ENCODE measurements at places on chromosomes 7 and 10.

DNA sequence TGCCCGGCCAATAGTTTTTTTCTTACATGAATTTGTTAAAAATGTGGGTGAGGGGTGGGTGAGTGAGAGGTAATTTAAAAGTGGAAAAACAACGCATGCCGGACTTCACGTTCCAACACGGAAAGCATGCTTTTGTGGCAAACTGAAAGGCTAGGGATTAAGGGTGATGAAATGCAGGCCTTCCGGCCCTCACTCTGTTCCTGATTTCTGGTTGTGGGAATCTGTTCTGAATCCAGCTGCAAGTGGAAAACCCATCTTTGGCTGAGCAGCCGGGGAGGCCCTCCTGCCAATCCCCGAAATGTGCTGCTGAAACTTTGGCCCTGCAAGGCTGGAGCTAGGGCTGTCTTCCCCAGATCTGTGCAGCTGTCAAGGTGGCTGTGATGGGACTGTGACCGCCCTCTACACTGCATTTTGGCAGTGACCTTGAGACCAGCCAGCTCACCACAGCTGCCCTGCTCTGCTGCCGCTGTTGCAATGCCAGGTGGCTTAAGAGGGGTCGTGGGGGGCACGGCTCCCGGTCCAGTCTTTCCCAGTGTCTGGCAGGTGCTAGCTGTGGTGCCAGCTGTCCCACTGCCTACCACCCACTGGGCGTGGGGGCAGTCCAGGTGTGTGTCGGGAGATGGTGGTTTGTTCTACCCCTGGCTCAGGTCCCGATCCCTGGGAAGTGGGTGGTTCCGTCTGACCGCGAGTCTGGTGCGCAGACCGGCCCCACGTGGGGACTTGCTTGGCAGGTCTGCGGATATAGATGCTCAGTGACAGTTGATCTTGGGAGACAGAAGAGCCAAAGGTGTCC lies 39.0 kb downstream of the TET1 start:
- no peak for DNase-seq

GRCh38 chr10:44792119-44792775 lies 118.9 kb upstream of the TMEM72 start:
- DNase-seq = no peak

- no peak for DNase-seq
Observed at GRCh38 chr7:155995183-155995612, 182.9 kb upstream of the SHH start.

- no peak for DNase-seq
Observed at GRCh38 chr10:117536072-117536865, 6.3 kb upstream of the EMX2 start.

- no peak for DNase-seq
Observed at GRCh38 chr10:48508791-48509772, 95.8 kb downstream of the ARHGAP22 start.

- peak; percentile 26 for DNase-seq
Observed at GRCh38 chr7:12257582-12257981, 46.5 kb downstream of the TMEM106B start.

GRCh38 chr10:128036011-128036615 lies 90.1 kb downstream of the MKI67 start:
- no peak for DNase-seq

- DNase-seq = no peak
Observed at GRCh38 chr7:40843338-40843985, 708.7 kb downstream of the SUGCT start.

GRCh38 chr10:103620352-103620740 lies 126.8 kb downstream of the NEURL1 start:
- DNase-seq = no peak

DNA sequence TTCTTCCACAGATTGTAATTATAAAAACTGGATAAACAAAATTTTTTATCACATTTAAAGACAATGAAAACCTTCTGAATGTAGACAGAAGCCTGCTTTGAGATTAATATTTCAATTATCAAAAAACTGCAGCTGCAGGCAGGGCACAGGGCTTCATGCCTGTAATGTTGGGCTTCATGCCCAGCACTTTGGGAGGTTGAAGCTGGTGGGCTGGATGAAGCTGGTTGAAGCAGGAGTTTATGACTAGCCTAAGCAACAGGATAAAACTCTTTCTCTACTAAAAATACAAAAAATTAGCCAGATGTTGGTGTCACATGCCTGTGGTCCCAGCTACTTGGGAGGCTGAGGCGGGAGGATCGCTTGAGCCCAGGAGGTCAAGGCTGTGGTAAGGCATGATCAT lies 41.2 kb downstream of the PDZD8 start:
- no peak for DNase-seq

- no peak for DNase-seq
Observed at GRCh38 chr7:5541087-5541992, 117.7 kb upstream of the TNRC18 start.
